ENCODE measurements at places on chromosomes 4 and X.

DNA sequence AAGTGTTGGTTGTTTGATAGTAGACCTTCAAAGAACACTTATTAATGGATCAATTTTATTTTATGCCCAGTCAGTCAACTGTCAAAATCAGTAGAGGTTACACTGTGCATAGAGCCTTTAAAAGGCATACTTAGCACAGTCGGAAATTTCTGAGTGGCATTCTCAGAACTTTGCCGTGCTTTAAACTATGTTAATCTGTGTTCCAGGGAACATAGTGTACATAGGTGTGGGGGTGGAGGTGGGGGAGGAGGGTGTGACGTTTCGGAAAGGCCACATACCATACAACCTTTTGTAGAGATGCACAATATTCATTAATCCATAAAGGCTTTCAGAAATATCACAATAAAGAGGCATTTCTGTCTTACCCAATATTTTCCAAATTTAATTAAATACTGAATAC is 75.8 kb downstream of the RS1 start:
- DNase-seq = no peak

- peak; percentile 50 for DNase-seq
These were observed 7.1 kb downstream of the CPZ start for GRCh38 chr4:8599657-8600056.

GRCh38 chr4:39319676-39320075 is 46.5 kb downstream of the RFC1 start:
- DNase-seq = peak; percentile 56

- DNase-seq = no peak
These were observed 10.6 kb upstream of the CTSO start for GRCh38 chr4:155964016-155964891.

- no peak for DNase-seq
These were observed 2.2 kb downstream of the MAMLD1 start for GRCh38 chrX:150365051-150365989.
